ENCODE measurements at places on chromosomes 1 and 21.
A peak's percentile ranks its signal among the peaks of the same experiment; 100 is the strongest.

GRCh38 chr1:60620087-60620486 lies 462.3 kb upstream of the NFIA start:
- no peak for DNase-seq

GRCh38 chr1:117167402-117167801 lies 43.3 kb downstream of the VTCN1 start:
- no peak for DNase-seq

GRCh38 chr1:248821641-248822040 lies 4.1 kb downstream of the SH3BP5L start:
- no peak for DNase-seq

GRCh38 chr21:46191257-46191685 lies 7.0 kb upstream of the SPATC1L start:
- peak; percentile 86 for DNase-seq

GRCh38 chr1:168504064-168504837 lies 39.5 kb downstream of the XCL2 start:
- DNase-seq, result no peak

- DNase-seq, result no peak
Measured at GRCh38 chr1:243841507-243841906, 8.5 kb downstream of the AKT3 start.

- DNase-seq, result no peak
Measured at GRCh38 chr1:199976496-199977144, 50.9 kb upstream of the NR5A2 start.

All from hepatic stellate cell (primary cell).